ENCODE measurements at places on chromosomes 2 and 18.

DNA sequence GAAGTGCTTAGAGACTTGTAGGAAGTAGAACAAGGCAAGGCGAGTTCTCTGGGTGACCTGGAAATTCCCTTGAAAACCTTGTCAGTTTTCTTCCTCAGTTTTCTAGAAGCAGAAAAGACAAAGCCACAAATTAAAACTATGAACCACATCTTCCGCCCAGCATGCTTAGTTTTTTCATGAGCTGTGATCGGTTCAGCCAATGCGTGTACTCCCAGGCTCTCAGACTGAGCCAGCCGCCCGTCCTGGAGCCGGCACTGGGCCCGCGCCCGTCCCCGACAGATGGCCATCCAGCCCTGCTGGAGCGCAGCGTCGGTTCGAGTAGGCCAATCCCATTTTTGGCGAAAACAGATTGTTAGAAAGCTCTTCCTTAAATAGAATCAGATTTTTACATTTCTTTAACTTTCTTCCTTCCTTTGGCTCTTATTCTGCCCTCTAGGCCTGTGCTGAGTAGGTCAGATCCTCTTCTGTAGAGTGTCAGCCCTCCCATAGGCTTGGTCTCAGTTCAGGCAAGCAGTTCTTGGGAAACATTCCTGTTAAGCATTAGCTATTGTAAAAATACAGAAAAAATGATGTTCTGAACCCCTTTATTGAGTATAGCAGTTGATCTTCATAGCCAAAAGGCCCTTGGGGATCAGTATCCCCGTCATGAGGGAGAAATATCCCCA lies 112.5 kb downstream of the NCK2 start:
- DNase-seq = no peak

DNA sequence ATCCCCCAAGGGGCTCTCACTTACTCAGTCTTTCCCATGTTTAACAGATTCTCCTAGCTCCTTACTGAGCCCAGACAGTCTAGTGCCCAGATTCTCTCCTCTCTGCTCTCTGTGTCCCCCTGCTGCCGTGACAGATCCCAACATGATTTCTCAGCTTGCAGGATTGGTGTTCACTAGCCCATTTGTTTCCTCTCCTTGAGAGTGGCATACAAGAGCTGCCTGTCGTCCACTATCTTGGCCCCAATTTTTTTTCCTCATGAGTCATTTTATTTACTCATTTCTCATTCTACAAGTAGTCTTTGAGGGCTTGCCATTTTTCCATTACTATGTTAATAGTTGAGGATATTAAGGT lies 199.9 kb upstream of the FN1 start:
- DNase-seq = no peak

- DNase-seq = no peak
These were observed 419.6 kb downstream of the NRXN1 start for GRCh38 chr2:50612306-50612705.

DNA sequence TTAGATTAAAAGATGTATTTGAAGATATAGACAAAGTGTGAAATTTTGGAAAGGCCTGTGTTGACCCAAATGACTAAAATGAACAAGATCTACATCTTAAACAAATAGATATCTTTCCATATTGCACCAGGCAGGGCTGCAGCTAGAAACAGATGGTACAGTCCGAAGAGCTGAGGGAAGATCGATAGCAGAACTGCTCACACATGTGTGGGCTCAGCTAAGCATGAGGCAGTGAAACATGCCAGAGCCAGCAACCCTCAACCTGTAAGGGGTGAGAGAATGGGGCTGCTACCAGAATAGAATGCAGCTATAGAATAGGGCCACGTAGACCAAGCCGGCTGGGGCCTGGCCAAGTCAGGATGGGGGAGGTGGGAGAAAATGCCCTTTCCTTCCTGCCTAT lies 87.8 kb downstream of the SLC5A7 start:
- DNase-seq = no peak

DNA sequence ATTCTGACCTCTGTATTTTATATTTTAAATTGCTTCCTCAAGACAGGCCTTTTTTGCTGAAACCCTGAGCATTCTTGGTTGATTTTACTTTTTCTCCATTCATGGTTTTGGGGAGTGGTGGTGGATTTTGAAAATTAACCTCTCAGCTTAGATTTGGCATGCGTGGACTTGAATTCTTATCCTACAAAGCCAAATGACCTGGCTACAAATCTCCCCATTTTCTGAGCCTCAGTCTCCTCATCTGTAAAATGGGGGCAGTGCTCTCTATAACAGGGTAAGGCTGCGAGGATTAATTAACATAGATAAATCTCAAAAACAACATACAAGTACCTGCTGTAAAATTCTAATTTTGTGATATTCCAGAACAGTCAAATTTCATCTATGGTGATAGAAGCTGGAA lies 103.4 kb upstream of the CDCA7 start:
- no peak for DNase-seq

DNA sequence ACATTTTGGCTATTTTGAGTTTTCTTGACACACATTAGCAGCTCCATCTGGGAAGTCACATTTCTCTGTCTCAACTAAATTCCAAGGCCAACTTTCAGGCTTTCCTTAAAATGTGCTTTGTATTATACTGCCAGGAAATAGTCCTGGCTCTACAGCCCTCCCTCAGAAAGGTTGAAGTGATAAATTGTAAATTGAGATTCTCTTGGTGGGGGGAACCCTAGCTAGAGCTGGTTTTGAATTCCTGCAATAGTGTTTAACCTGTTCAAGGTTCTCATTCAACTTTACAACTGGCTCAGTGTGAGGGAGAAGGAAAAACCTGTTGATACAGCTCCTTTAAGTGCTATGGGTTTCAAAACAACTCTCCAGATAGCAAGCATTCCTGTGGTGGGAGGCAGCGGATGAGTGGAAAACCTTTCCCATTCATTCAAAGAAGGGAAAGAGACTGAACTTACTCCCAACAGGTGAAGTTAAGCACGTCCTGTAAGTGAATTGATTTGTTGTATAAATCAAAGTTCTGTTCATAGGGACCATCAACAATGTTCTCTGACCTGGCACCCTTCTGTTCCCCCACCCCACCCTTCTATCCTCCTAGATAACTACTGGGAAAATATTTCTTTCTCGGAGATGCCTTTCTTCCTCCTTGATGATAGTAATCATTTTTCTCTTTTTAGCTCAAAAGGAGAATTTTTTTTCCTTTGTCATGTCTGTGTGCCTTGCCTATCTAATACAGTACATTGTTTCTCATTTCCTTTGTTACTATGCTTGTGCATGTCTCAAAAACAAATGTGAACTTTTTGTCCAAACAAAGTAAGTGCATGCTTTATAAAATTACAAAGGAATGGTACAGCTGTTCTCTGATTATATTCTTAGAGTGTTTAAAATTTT lies 44.2 kb upstream of the SLC39A10 start:
- DNase-seq = peak; percentile 10

DNA sequence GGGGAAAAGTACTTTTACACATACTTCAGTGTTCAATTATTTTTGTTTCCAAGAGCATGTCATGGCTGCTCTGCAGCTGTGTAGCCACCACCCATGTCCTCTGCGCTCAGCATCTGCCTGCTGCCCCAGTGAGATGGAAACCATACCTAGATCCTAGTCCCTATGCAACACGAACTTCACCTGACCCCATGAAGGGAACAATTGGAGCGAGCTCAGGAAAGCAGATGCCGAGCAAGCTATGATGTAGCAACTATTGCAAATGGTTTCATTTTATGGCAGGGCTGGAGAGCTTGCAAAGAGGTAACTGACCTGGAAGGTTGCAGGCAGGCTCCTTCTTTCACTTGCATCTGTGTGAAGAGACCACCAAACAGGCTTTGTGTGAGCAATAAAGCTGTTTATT lies 1.3 kb upstream of the CCDC141 start:
- DNase-seq = no peak
